MCF 10A (cell line): ENCODE measurements at places on chromosomes 16 and 17. TPM values are rescaled to one million over a fixed set of nuclear protein-coding genes. Genes with fewer than 3 reads are reported as not detected.

Gene RPUSD1
- 19.8 and 24.9 TPM in 2 replicates for total RNA-seq

Gene HOXB13
- total RNA-seq: not detected in 2 replicates

Gene NPIPB13
- total RNA-seq: 11.6 and 15.3 TPM in 2 replicates

Gene SLC13A2
- total RNA-seq: not detected in 2 replicates

Gene PERCC1
- total RNA-seq: not detected in 2 replicates

Gene APOBR
- 0.09 and 0.10 TPM in 2 replicates for total RNA-seq

Gene PRKCB
- total RNA-seq: not detected in 2 replicates

Gene ITGA2B
- total RNA-seq: 0.12 and 0.52 TPM in 2 replicates

Gene PYY
- not detected in 2 replicates for total RNA-seq

Gene SKAP1
- not detected in 2 replicates for total RNA-seq

DNA sequence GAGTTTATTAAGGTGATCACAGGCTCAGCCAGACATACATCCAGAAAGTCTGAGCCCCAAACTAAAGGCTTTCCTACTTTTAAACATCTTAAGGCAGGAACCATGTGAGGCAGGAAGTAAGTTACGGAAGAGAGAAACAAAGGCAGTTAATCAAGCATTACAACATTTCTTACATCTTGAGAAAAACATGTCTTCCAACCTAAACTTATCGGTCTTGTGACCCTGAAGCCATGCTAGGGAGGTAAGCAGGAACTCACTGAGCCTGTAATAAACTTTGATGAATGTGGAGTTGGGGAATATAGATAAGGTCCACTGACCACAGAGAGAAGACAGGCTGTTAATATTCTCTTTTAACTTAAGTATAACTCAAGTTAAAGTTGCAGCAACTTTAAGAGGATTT, 3.5 kb upstream of the ACSM3 start:
- DNase-seq: no peak

DNA sequence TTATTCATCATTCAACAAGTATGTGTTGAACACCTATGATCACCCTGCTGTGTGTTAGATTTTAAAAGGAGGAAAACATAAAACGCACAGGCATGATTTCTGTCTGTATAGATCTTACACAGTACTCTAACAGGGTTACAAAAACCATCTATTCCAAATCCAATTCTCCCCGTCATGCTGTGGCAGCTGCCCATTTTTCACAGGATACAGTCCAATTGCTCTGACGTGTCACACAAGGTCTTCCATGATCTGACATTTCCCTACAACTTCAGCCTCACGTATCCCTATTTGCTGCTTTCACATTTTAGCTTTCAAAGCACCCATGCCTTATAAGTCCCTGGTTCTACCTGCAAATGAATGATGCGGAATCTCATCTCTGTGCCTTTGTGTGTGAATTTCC, 67.0 kb upstream of the CNTNAP4 start:
- DNase-seq: no peak

- DNase-seq: no peak
Measured at GRCh38 chr16:77686385-77686784, 35.9 kb upstream of the NUDT7 start.

GRCh38 chr16:74682556-74682955, 15.9 kb upstream of the RFWD3 start:
- DNase-seq: no peak

- DNase-seq: no peak
Measured at GRCh38 chr16:82963653-82964052, 336.9 kb downstream of the CDH13 start.

GRCh38 chr16:11526655-11527350, 59.9 kb downstream of the LITAF start:
- no peak for DNase-seq

- no peak for DNase-seq
Measured at GRCh38 chr16:3643095-3643730, 11.3 kb upstream of the DNASE1 start.

DNA sequence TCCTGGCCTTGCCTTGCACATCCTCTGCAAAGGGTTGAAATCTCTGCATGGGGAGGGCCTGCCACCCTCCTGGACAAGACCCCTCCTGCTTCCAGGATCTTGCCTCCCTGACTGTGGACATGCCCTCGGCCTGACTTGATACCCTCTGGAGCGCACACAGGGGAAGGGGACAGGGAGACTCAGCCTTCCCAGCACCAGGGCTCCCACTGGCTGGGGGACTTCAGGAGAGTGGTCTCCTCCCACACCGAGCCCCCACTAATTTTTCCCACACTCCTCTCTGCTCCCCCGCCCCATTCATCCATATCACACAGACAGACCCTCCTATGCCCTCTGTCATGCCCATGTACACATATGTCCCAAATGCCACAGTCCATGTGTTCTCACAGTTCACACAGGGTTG, 14.3 kb downstream of the SGCA start:
- DNase-seq: no peak

- DNase-seq: peak; percentile 22
Measured at GRCh38 chr16:56424791-56425438, 430 bp downstream of the AMFR start.

DNA sequence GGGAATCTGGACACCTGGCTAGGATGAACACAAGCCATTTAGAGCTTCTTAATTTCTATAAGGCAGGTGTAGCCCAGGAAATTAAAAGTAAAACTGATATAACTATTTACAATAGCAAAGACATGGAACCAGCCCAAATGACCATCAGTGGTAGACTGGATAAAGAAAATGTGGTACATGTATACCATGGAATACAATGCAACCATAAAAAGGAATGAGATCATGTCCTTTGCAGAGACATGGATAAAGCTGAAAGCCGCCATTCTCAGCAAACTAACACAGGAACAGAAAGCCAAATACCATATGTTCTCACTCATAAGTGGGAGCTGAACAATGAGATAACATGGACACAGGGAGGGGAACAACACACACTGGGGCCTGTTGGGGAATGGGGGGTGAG, 19.4 kb downstream of the FAHD1 start:
- DNase-seq: no peak

DNA sequence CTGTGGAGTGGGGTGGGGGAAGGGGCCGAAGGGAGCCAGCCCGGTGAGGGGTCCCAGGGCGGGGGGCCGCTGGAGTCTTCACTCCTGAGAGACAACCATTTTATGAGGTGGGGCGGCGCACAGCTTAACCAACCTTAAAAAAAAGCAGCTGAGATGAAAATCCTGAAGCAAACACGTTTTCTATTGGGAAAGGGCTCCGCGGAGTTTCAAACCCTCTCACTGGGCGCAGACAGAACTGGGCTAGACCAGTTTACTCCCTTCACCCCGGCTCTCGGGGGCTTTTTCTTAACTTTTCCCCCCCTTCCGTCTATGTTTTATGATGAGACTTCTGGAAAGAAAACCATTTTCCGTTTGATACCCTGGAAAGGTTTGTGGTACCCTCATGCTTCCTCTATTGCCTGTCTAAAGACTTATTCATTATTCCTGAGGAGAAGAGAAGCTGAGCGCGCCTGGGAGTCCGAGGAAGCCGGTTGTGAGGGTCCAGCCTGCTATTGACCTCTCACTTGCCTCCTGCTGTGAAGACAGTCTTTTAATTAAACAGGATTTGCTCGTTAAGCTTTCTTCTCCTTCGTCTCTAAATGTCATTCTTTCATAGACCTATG, 482 bp upstream of the SSH2 start:
- DNase-seq: no peak

- DNase-seq: peak; percentile 96
Measured at GRCh38 chr17:48026502-48027321, 10.9 kb downstream of the COPZ2 start.

DNA sequence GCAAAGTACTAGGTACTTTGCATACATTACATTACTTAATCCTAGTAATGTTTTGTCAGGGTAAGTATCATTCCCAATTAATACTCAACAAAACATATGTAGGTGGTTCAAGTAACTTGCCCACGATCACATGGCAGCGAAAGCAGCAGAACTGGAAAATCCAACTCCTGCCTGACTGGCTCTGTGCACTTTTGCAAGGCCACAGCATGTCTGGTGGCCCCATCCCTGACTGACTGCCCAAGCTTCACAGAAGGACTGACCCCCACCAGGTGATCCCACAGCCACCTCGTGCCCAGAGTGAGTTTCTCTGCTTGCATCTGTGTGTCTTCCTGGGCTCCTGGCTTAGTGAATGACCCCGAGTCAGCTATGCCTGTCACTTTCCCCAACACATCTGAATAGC, 11.4 kb downstream of the CNP start:
- DNase-seq: no peak

DNA sequence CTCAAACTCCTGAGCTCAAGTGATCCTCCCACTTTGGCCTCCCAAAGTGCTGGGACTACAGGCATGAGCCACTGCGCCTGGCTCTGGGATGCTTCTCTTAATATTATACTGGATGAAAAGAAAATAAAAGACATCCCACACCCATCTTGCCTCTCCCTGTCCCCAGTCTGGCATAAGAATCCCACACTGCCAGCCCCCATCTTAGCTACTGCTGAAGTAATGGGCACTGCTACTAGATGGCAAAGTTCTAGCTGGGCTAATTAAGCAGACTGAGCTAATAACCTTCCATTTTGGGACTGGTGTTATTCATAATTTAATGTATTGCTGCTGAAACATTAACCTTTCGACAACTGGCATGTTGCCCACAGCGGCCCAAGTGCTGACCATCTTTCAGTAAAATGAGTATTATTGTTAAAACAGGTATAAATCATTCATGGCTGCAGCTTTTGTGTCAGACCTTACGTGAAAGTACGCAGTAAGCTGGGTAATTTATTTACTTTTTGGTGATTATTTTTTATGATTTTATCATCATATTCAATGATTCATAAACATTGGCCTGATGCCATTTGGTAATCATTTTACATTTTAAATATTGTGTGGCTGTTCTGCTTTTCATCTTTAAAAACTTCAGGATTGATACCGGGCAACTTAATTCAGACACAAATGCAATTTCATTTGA, 47.4 kb upstream of the ZFHX3 start:
- DNase-seq: peak; percentile 22

GRCh38 chr16:66238696-66239095, 127.8 kb upstream of the CDH5 start:
- DNase-seq: no peak
